ENCODE measurements at places on chromosomes 1 and 21.

- no peak for DNase-seq
Measured at GRCh38 chr1:156767879-156768604, 707 bp downstream of the PRCC start.

GRCh38 chr1:198667186-198667585 lies 28.3 kb downstream of the PTPRC start:
- DNase-seq, result no peak

DNA sequence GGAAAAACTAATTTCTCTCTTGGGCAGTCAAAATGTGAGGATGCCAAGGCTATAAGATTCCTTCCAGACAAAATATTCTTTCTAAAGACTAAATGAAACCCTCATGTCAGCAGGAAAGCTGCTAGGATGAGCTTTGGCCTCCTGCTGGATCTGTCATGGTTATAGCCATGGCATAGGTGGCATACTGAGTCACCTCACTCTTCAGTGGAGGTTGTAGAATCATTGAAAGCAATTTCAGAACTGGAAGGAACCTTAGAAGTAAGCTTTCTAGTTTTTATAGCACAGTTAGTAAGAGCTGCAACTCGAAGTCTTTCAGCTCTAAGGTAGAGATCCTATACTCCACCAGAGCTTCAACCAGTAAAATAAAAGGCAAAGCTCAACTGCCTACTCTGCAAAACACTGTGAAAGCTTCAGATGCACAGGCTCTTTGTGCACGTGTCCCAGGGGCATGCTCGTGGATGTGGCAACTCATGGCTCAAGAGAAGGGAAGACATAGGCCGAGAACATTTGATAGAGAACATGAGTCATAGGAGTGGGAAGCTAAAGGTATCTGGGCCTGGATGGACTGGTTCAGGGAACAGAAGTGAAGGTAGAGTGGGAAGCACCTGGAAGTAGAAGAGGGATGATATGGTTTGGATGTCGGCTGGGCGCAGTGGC lies 5.8 kb downstream of the AVPR1B start:
- no peak for DNase-seq

GRCh38 chr1:54480525-54480848 lies 67.5 kb upstream of the ACOT11 start:
- peak; percentile 21 for DNase-seq

DNA sequence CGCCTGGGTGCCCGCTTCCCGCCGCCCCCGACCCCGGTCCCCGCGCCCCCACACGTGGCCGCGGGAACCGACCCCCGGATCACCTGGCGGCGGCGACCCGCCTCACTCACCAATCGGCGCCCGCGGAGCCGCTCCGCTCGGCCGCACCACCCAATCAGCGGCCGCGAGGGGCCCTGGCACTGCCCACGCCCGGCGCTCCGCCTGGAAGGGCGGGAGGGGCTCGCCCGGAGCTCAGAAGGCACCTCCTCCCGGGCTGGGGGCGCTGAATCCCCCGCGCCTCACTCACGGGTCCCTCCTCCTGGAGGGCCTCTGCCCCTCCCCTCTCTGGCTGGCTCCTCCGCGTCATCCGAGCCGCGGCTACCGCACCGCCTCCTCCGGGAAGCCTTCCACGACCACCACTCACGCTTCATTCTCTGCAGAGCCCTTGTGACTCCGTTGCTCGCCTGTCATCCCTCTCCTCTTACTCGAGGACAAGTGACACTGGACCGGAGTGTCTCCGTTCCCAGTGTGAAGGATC lies 374 bp downstream of the SH2D5 start:
- no peak for DNase-seq

DNA sequence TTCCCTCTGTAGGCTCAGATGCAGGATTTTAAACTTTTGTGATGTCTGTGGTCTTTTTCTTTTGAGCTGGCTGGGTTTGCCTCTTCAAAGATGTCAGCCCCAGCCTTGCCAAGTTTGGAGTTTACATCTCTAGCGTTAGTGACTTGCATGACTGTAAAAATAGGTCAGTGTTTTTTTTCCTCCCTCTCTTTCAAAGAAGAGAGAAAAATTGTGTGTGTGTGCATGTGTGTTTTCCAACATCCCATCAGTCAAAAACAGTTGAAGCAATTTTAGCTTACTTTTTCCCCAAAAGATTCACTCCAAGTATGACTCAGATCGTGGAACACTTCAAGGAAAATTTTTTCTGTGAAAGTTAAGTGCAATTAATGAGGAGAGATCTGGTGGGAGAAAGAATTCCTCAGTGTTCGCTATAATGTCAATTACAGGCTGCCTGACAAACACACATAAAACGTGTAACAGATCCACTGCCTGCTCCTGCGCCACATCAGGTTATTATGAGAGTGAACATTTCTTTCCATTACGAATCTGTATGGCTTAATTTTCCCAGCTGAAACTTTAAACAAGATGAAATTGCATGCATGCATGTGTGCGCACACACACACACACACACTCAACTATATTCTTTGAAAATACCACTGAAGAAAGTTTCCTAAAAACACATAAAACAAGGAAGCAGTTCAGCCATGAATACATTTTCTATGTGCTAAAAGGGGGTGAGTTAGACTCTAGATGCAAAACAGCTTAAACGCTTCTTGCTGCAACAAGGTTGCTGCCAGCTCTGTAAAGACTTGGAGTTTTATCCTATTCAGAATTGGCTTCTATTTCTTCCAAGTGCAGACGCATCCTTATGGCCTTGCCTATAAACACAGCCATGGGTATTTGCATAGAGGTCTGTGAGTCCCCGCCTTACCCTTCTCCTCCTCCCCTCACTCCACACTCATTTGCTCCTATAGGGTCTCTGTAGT lies 55.5 kb downstream of the TLR5 start:
- no peak for DNase-seq

- no peak for DNase-seq
Measured at GRCh38 chr1:182630586-182630985, 26.4 kb upstream of the RGS16 start.

DNA sequence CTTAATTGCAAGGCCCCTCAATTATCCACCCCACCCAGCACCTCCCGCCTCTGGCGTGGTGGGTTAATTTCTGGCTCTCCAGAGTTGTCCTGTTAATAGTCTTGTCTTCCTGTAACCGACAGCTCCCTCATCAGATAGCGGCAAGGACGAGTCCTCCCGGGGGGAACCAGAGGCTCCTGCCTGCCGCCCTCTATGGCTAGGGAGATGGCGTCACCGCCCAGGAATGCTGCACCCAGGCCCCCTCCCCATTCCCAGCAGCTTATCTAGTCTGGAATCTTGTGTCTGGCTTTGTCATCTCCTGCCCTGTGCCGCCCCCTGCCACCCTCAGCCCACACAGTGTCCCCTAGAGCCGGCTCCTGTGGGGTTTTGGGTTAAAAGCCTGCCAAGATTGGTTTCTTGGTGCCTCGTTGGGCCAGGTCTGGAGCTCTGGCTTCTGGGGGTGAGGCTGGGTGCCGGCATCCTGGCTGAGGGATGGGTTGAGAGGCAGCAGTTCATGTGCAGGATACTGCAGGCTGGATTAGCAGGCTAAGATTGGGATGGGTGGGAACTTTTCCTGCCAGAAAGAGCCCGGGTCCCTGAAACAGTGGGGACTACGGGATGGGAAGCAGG lies 48.8 kb downstream of the EDN2 start:
- no peak for DNase-seq

GRCh38 chr1:224450561-224451350 lies 16.2 kb upstream of the WDR26 start:
- no peak for DNase-seq

- DNase-seq, result no peak
Measured at GRCh38 chr1:24348196-24348595, 29.0 kb downstream of the GRHL3 start.

DNA sequence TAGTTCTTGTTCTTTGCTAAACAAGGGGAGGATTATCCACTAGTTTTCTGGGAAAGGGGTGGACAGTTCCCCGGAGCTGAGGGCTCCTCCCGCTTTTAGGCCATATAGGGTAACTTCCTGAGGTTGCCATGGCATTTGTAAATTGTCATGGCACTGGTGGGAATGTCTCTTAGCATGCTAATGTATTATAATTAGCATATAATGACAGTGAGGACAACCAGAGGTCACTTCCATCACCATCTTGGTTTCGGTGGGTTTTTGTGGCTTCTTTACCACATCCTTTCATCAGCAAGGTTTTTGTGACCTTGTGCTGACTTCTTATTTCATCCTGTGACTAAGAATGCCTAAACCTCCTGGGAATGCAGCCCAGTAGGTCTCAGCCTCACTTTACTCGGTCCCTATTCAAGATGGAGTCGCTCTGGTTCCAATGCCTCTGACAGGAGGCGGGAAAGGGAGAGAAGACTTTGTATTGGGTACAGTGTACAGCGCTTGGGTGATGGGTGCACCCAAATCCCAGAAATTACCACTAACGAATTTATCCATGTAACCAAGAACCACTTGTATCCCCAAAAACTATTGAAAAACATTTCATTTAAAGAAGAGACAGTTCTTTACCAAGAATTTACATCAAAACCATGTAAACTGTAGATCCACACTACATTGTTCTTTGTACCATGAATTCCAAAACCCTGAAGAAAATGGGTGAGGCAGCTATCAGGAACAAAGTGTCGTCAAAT lies 8.7 kb upstream of the SLC2A5 start:
- DNase-seq, result peak; percentile 99

DNA sequence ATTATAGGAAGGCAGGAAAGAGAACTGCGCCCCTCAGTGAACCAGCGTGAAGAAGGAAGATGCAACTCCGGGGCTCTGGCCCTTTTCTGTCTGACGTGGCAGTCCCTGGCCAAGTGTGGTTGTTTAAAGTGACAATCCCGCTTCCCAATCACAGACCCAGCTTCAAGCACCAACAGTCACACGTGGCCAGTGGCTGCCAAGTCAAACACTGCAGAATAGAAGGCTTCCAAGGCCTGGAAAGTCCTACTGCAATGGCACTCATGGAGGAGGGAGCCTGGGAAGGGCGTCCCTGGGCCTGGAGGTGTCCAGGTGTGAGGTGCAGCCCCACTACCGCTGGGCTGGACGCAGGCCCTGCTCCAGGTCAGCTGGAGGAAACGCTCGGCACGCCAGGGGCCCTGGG lies 143.8 kb downstream of the CASZ1 start:
- DNase-seq, result no peak

- DNase-seq, result no peak
Measured at GRCh38 chr1:223421676-223422075, 28.5 kb downstream of the CCDC185 start.

GRCh38 chr1:69221524-69221923 lies 346.2 kb upstream of the LRRC7 start:
- no peak for DNase-seq

DNA sequence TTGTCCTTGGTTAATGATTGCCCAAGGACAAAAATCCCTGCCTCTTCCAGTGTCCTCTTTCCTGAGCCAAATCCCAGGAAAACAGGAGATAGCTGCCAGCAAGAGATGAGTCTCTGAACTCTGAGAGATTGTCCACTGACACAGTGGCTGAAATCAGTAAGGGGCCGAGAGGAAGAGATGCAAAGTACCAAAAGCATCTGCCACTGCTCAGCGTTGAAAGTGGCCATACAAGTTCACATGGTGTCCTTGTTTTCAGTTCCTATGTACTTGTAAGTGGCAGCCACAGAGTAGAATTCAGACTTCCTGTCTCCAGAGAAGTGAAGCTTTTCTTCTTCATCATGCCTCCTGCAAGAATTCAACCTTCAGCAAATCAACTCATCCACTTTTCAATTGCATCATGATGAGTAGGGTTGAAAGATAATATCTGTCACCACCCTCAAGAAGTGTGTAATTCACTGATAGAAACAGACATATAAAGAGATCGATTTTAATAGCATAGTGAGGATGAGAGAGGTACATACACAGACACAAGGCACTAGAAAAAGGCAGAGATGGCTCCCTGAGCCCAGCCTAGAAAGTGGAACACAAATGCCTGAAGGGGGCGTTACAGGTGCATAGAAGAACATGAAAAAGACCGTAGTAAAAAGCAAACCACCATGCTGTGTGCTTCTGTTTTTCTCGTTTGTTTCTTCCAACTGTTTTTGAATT lies 185.8 kb downstream of the MRPL39 start:
- peak; percentile 80 for DNase-seq

- no peak for DNase-seq
Measured at GRCh38 chr1:20266141-20266540, 24.5 kb upstream of the VWA5B1 start.

DNA sequence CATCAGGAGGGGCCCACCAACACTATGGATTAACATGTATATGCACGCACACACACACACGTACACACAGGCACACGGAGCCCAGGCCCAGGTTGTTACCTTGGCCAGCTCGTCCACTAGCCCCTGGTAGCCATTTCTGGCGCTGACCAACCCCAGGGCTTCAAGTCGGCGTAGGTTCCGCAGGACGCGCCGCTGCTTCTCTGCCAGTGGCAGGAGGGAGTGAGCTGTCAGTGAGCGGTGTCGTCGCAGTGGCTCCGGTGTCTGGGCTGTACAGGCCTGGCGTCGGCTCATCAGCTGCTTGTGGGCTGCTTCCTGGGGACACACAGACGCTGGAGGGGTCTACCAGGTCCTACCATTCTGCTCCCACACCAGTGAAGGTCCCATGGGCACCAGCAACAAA lies 29.4 kb upstream of the MEF2D start:
- DNase-seq, result no peak

DNA sequence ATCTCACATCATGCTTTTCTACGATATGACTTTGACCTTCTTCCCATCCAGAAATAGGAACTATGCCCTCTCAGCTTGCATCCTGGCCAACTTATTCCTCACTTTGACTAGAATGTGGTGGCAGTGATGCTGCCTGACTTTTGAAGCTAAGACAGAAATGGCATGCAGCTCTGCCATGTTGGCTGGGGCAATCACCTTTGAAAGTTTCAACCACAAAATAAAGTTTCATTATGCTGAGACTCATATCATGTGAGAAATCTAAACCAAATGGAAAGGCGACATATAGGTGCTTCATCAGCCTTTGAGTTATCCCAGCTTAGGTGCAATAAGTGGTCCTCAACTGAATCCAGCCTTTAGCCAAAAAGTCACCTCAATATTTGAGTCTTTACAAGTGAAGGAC lies 370.0 kb upstream of the CHRM3 start:
- DNase-seq, result no peak

GRCh38 chr1:20494609-20495311 lies 8.8 kb upstream of the CAMK2N1 start:
- DNase-seq, result no peak

GRCh38 chr1:221863635-221864034 lies 121.7 kb upstream of the DUSP10 start:
- DNase-seq, result peak; percentile 80

GRCh38 chr1:29832936-29833335 lies 596.6 kb downstream of the PTPRU start:
- DNase-seq, result no peak

DNA sequence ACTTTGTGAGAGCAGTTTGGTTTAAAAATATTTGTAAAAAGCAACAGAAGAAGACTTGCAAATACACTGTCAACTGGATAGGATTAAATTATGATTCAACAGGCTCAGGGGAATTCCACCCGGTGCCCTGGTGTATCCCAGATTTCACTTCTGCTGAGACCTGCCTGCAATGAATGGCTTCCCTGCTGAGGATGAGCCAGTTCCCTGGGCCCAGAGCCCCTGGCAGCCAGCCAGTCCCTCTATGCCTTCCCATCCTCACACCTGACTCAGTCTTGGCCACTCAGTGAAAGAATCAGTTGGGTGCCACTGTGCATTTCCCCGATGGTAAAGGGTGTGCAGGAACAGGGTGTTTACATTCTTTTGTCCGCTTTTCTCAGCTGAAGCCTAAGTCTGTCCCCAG lies 64.4 kb downstream of the KCTD3 start:
- no peak for DNase-seq

- peak; percentile 95 for DNase-seq
Measured at GRCh38 chr1:27887215-27888021, 15.1 kb downstream of the THEMIS2 start.

All from MV-4-11 (cell line).